ENCODE measurements at places on chromosomes 5 and 9.

GRCh38 chr5:58011301-58011700 lies 448.6 kb downstream of the PLK2 start:
- DNase-seq = no peak

DNA sequence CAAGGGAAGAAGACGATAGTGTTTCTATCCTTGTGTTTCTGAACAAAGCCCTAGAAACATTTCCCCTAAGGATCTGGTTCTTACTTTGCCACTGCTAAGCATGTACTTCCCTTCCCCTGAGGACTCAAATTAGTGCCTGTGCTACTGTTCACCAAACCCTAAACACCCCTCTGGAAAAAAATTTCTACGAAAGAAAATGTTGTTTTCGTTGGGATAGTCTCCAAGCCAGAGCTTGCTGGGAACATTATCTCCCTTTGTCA lies 294.6 kb downstream of the BNC2 start:
- no peak for DNase-seq

DNA sequence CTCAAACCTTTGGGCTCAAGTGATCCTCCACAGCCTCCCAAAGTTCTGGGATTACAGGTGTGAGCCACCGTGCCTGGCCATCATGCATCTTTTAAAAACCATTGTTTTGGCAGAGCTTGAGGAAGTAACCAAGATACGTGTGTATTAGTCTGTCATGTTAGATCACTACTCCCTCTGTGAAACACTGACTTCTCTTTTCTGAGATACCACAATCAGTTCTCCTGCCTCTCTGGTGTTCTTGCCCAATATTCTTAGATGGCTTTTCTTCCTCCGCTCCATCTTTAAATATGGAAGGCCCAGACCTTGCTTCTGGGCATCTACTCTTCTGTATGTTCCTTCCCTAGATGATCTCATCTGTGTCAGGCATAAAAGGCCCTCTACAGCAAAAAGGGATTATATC lies 14.2 kb upstream of the CCNB1 start:
- no peak for DNase-seq

- peak; percentile 57 for DNase-seq
These were observed 266.7 kb upstream of the SMARCA2 start for GRCh38 chr9:1748407-1748806.

GRCh38 chr9:127537014-127537413 lies 75.1 kb upstream of the STXBP1 start:
- peak; percentile 98 for DNase-seq

GRCh38 chr9:110371411-110372007 lies 33.8 kb upstream of the TXNDC8 start:
- no peak for DNase-seq

DNA sequence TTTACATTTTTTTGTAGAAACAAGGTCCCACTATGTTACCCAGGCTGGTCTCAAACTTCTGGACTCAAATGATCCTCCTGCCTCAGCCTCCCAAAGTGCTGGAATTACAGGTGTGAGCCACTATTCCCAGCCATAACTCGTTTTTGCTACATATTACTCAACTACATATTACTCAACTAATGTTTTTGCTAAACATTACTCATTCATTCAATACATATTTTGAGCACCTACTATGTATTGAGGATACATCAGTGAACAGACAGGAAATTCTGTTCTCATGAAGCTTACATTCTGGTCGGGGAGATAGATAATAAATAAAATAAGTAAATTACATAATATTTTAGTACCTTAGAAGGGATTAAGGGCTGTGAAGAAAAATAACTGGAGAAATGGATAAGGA lies 34.9 kb upstream of the STOM start:
- DNase-seq = no peak

- no peak for DNase-seq
These were observed 393.5 kb downstream of the DIRAS2 start for GRCh38 chr9:90249094-90249493.

DNA sequence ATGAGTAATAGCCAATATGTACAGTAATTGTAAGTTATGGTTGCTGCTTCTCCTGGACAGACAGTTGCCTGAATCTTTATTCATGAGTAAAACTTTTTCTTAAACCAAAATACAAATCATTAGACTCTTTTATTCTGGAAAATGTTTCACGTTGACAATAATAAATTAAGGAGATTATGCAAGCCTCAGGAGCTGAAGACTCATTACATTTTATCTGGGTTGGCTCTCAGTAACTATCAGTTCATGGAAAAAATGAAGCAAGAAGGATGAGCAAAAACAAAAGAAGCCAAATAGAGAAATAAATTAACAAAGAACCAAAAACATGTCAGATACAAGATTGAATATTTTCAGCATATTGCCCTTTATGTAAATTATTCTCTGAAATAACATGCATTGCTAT lies 88.9 kb upstream of the PRR16 start:
- DNase-seq = no peak

GRCh38 chr5:10364186-10364689 lies 10.7 kb downstream of the MARCHF6 start:
- no peak for DNase-seq

- no peak for DNase-seq
These were observed 139.5 kb downstream of the NIPBL start for GRCh38 chr5:37015795-37016666.

GRCh38 chr9:107471552-107471951 lies 18.0 kb downstream of the KLF4 start:
- no peak for DNase-seq

DNA sequence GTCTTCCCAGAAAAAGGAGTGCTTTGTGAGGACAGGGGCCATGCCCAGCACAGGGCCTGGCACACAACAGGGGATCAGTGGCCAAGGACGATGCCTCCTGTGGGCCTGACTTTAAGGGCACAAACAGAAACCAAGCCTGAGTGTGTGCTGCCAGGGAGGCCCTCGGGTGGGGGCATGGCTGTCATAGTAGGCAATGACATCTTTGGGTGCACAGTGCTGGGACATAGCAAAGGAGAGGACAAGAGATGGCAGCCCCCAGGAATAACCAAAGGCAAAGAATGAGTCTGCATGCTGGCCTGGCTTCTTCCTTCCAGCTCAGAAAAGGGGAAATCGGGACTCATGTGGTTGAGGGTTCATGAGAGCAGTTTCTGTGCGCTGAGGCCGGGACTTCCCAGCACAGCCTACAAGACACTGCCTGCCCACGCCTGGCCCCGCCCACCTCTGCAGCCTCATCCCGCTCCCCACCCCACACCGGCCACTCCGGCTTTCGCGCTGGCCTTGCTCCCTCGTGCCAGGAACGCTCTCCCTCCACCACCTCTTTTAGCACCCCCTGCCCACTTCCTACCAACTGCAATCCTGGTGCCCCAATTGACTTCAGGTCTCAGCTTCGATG lies 13.8 kb upstream of the LHX2 start:
- no peak for DNase-seq

GRCh38 chr5:96662725-96663518 lies 746 bp downstream of the CAST start:
- DNase-seq = peak; percentile 70

DNA sequence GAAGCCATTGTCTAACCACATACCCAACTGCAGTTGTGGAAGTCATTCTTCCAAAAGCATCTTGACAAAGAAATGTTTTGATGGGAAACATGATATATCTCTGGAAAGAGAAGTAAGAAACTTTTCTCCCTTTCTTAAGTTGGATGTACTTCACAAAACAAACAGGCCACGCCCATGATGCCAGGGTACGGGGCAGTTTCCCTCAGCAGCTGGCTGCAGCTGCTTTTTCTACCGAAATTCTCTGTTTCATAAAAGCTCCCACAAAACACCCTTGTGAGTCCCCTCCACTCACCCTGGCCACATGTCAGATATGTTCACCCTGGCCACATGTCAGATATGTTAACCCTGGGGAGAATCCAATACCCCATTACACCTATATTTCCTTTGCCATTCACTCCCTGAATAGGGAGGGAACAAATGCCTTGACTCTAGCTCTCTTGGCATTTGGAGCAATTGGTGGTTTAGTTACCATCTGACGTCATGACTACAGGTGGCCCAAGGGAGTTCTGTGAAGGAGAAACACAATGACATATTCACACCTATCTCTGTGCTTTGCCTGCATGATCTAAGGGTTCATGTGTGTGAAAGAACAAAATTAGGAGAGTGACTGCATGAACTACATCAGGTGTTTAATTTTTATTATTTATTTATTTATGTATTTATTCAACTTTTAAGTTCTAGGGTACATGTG lies 103.0 kb downstream of the AOPEP start:
- DNase-seq = peak; percentile 30

GRCh38 chr5:164002214-164002613 lies 496.8 kb downstream of the MAT2B start:
- peak; percentile 38 for DNase-seq

- DNase-seq = peak; percentile 87
These were observed 18.7 kb upstream of the CARNMT1 start for GRCh38 chr9:75046725-75047345.

DNA sequence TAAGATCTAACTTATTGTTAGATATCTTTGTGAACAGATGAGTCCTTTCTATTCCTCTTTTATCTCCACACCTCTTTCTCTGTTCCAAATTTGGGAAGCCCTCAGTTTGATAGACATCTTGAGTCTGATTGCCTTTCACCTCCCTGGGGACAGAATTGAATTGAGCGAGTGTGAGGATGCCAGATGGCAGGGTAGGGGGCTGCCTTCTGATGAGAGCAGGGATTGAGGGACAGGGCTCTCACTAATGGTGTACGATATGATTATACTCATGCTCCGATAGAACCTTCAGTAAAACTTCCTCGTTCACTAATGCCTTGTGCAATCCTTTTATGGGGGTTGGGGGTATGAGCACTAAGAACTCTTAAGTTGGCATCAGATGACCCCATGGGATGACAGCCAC lies 172.1 kb upstream of the DAP start:
- DNase-seq = peak; percentile 97

DNA sequence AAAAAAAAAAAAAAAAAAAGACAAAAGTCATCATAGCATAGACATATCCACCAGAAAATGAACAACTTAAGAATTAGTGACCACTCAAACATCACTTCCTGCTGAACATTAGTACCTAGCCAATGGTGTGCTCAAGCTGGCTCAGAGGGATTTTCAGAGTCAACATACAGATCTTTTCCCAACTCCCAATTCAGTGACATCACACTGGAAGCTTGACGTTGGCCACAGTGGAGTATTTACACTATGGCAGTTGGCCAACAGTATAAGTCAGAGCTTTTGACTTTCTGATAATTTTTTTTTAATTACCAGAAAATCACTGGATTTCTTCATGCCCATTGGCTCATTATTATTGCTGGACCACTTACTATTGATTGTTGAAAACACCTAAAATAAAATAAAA lies 383.5 kb downstream of the ARHGEF28 start:
- no peak for DNase-seq

GRCh38 chr9:99125446-99125845 lies 20.5 kb downstream of the TGFBR1 start:
- no peak for DNase-seq

DNA sequence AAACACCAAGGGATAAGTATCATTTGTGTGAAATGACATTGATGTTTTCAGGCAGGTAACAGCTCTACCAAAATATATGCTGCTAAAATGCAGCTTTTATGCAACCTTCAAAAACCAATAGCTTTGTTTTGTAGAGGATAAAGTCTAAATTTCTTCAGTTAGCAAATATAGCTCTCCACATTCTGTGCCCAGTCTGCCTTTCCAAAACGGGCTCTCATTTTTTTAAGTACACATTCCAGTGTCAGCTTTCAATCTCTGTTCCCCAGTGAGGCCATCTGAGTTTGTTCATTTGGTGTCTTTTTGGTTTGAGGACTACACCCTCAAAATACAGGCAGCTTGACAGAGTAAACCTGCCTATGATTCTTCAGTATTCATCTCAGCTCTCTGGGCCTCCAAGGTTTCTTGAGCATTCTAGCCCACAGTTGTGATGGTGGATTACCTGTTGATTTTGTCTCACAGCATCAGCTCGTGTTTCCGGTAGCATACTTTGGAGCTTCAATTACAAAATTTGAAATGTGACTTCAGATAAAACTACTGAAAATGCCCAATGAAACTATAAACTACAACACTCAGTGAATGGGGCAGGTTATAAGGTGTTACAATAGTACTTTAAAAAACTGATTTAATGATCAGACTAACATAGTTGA lies 55.7 kb downstream of the NR3C1 start:
- DNase-seq = no peak

DNA sequence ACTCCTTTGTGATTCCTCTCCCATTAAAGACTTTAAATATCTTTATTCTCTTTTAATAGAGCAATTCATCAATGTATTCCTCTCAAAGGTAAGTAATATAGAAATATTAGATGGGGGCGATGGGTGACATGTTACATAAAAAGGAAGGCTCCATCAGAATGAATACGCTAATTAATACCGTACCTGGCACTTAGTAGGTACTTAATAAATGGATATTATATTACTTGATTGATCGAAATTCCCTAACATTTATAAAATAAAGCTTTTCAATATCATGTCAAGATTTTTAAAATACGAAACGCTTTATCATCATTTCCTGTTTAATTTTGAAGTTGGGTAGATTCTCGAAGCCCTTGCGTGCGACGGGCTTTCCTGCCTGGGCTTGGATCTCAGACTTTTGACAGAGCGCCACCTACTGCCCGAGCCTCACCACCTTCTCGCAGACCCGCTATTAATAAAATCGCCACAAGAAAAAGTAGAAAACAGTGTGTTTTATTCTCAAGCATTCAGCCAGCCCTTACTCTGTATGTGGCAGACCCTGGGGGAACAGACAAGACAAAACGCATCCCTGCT lies 99.4 kb downstream of the C5orf15 start:
- DNase-seq = no peak

DNA sequence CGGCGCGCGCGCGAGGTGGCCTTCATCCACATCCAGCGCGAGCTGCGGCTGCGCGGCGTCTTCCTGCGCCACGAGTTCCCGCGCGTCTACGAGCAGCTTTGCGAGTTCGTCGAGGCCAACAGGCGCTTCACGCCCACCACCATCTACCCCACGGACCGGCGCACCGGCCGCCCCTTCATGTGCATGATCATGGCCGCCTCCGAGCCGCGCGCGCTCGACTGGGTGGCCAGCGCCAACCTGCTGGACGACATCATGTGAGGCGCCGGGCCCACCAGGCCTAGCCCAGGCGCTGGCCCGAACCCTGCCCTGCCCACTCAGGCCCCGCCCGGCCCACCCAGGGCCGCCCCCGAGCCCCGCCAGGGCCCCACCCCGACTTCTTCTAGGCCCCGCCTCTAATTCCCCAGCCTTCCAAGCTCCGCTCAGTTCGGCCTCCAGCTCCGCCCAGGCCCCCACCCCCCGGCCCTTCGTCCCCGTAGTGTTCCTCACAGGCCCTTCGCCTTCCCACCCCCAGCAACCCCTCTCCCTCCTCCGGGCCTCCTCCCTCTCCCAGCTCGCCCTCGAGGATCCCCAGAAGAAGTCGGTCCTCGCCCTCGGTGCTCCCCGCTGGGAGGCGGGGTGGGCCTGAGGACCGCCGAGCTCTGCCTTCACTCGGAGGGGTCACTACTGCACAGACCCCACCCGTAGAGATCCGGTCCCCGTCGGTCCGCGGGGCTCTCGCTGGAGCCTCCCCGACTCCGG lies 2.0 kb upstream of the PHPT1 start:
- peak; percentile 47 for DNase-seq
